ENCODE measurements at places on chromosomes 5 and 9.

- no peak for DNase-seq
These were observed 291.9 kb downstream of the ARL15 start for GRCh38 chr5:54018438-54018837.

GRCh38 chr5:96660971-96661854, 963 bp upstream of the CAST start:
- DNase-seq: no peak

DNA sequence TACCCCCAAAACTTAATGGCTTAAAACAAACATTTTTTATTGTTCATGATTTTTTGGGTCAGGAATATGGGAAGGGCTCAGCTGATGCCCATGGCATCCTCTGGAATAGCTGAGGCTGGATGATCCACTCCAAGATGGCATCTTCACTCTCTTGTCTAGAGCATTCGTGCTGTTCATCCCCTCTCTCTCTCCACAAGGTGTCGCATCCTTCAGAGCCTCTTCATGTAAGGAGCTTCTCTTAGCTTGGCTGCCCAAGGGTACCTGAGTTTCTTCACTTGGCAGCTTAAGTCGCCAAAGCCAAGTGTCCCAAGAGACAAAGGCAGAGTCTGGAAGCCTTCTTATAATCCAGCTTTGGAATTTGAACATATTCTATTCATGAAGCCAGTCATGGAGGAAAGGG, 294.7 kb downstream of the CHSY3 start:
- no peak for DNase-seq

DNA sequence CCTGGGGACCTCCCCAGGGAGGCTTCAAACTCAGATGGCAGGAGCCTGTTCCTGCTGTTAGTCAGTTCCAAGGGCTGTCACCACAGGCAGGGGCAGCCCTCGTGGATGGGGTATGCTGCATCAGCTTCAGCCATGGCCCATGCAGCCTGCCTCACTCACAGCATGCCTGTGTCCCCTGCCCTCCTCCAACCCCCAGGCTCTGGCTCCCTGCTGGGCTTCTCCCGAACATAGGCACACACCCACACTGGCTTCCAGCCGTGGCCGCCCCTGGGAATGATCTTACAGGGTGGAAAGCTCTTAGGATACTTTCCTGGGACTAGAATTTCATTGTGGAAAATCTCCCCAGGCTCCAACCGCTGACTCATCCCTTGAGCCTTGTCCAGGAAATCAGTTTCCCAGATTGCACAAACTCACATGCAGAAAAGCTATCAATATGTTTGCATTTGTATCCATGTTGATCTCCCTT, 163.8 kb downstream of the SEC61B start:
- no peak for DNase-seq

DNA sequence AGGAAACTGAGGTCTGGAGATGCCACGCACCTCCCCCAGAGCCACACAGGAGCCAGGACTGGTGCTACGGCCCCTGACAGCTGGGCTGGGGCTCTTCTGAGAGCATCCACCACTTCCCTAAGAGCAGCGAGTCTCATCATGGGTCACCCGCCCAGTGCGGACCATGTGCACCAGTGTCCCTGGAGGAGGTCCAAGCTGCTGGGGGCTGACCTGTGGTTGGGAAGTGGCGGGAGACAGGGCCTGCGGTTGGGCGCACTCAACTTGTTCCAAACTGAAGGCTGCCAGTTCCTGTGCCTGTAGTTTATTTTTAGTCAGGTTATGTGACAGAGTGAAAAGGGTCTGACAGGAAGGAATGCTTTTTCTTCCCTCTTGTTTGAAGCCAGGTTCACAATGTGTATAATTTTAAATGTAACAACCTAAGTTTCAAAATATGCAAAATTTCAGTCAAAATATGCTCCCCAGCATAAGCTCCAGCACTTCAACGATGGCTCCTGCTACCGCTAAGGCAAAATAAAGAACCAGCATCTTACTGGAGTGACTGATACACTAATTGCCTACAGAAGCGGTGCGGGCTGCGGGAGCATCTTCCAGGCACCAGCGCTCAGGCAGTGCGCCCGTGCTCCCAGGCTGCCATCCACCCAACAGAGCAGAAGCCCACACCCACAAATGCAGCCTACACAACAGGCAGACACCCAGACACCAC, 14.8 kb downstream of the BARHL1 start:
- DNase-seq: no peak

DNA sequence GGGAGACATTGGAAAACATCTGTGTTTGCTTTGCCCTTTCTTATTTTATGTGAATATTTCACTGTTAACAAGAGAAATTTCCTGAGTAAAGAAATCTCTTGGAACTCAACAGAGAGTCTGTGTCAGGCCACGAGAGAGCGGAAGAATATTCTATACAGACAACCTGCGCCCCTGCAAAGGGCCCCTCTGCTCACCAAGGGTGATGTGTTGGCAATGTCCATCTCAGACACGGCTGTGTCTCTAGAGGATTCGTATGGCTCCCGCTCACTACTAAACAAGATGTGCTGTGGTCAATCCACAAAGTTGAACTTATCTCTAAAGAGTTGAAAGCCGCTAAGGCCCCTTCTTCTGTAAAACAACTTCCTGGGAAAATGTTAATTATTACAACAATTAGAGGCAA, 241.0 kb upstream of the IRX1 start:
- no peak for DNase-seq

- peak; percentile 61 for DNase-seq
These were observed 1.2 kb upstream of the NSD1 start for GRCh38 chr5:177132136-177133095.

- no peak for DNase-seq
These were observed 16.9 kb downstream of the SEMA4D start for GRCh38 chr9:89480825-89481537.

DNA sequence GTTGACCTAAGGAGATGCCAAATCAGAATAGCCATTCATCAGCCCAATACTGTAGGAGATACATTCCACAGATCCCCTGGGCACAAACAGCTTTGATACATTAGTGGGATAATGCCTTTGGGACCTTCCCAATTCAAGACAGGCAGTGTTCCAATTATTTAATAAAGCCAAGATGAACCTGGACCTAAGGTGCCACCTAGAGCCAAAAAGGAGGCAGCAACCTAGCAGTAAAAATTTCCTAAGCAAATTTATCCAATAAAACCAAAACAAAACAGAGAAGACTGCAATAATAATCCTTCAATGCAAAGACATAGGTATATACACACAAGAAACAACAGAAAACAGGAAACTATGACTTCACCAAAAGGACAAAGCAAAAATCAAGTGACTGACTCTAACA, 253.0 kb downstream of the HINT1 start:
- DNase-seq: no peak

- DNase-seq: no peak
These were observed 9.0 kb downstream of the ABL1 start for GRCh38 chr9:130844044-130844451.

DNA sequence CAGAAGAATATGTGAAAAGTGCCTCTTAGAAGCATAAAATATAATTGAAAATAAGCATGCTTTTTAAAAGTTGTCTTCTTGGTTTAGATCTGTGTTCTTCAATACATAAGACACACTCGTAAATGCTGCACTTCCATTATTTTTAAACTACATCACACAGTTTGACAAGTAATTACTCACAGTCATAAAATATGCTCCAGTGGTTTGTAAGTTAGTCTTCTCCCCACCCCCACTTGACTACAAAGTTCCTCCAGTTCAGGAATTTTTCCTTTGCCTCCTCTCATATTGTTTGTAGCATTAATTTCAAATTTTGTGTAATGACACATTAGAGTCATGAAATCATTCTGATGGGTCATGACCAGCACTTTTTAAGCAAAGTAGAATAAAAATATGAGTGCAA, 60.3 kb upstream of the PTGER4 start:
- no peak for DNase-seq

DNA sequence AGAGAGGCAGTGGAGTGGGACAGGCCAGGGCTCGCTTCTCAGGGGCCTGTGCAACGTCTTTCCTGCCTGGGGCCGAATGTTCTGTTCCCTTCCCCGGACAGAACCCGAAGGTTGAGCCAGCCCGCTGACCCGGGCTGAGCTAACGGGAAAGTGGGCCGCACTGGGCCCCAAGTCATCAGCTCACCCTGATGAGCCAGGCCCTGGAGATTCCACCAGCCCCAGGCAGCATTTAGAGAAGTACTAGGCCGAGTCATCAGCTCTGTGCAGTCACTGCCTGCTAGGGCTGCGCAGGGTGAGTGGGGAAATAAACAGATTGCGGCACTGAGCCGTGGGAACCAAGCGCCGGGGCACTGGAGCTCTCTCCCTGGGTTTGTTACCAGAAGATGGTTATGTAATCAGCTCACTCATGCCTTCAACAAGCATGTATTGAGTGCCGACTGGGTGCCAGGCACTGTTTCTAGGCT, 29.1 kb upstream of the DUSP1 start:
- no peak for DNase-seq

- peak; percentile 16 for DNase-seq
These were observed 74.0 kb downstream of the NSG2 start for GRCh38 chr5:174119468-174119881.

GRCh38 chr9:78029551-78030295, 1.9 kb downstream of the GNAQ start:
- no peak for DNase-seq

- no peak for DNase-seq
These were observed 12.2 kb upstream of the ADGRD2 start for GRCh38 chr9:124438091-124438490.

DNA sequence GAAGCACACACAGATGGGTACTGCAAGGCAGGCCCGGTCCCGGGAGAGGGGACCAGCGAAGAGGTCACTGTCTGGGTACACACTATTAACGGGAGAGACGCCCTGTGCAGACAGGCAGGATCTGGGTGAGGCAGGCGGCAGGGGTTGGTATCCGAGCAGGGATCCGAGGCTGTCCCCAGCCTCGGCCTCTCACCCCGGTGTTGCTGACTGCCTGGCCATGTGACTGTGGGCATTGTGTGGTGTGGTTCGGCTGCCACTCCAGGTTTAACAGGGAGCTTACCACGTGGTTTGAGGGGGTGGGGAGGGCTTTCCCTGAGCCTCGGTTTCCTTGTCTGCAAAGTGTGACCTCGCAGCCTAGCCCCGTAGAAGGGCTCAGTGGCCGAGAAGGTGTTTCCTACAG, 11.1 kb upstream of the RALGDS start:
- no peak for DNase-seq

- DNase-seq: no peak
These were observed 38.7 kb downstream of the ROPN1L start for GRCh38 chr5:10480237-10480985.

- no peak for DNase-seq
These were observed 131.1 kb upstream of the ACTBL2 start for GRCh38 chr5:57613741-57614140.

DNA sequence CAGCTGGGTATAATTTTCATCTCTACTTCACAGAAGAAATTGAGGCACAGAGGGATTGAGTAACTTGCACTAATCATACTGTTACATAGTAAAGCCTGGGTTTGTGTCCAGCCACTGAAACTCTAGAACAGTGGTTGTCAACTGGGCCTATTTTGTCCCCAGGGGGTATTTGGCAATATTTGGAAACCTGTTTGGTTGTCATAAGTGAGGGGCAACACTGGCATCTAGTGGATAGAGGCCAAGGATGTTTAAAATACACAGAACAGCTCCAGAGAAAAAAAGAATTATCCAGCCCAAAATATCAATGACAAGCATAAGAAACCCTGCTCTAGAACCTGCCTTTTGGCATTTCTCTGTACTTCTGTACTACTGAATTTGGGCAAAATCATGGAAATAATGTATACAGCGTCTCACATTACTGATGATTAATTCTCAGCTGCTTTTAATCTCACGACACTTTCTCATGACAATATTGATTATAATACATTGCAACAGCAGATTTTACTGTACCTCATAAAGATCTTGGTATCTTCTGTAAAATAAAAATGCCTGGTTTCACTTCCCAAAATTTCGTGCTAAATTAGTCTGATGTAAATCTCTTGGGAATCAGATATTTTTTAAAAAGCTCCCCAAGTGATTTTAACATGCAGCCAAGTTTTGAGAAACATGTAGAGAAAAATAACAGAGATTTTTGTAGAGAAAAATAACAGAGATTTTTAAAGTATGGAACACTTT, 112.7 kb downstream of the RORB start:
- no peak for DNase-seq

DNA sequence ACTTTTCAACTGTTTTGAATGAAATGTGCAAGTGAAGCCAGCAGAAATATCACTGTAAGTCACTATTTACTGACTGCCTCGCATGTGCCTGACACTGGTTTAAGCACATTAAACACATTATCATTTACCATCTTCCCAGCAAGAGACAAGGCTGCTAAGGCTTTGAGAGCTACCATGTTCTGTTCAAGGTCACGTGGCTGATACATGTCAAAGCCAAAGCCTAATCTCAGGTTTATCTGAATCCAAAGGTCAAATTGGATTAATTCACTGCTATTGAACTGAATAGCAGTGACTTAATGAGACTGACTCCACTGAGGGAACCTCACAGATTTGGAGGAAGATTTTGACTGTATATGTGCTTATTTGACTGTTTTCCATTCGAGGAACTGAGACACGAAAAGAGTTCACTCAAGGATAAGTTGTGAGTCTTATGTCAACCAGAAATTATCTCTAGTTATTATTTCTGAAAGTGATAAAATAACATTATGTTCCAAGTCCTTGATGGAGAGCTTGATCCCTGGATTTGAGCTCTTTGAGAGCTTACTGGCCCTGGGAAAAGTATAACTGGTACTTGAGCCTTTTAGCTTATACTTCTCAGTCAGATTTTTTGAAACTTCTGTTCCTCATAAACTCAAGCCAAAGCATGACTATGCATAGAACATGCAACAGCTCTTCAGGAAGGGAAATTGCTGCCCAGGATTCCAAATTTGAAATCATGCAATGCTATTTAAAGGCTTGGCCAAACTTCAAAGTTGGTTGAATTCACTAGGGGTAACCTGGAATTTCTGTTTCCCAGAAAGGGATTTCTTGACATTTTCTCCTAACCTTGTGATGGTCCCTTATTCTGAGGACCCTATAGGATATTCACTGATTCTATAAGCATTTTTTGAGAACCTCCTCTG, 23.4 kb upstream of the ARHGAP26 start:
- no peak for DNase-seq

DNA sequence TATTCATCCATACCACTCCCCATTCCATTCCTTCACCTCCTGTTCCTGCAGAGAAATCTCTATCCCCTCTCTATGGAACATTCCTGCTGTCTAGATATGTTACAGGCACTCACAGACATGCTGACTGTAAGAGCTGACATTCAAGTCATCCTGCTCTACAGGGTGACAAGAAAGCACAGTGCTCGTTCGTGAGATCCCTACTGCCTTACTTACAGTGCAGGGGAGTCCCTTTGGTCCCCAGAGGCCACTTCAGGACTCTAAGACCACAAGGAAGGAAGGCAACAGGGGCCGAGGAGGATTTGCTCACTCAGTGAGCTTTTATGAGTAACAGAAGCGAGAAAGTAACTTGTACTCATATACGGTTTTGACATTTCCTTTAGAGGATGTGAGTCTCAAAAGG, 110.5 kb downstream of the GAS1 start:
- DNase-seq: no peak
